ENCODE measurements at places on chromosomes 16 and 17.

DNA sequence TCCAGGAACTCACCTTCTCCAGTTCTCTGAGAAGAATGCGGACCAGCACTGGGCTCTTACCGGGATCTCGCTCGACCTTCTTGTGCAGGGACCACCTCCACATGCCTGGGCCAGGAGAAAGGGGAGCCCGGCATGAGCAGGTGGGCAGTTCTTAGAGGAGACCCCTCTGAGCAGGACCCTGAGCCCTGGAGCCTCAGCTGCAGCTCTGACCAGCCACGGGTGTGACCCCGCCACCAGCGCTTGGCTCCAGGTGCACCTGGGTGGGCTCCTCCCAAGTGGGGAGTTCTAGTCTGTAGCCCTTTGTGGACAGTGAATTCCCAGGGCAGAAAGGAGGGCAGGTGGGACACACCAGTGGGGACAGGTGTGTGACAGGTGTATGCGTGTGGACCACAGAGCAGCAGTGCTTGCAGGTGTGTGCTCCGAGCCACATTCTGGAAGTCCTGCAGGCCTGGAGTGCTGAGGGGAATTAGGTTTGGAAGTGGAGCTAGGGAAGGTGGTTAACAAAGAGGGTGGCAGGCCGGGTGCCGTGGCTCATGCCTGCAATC, 28.9 kb downstream of the PIK3R6 start:
- no peak for DNase-seq

- no peak for DNase-seq
Measured at GRCh38 chr17:73647301-73647695, 3.1 kb upstream of the SDK2 start.

- no peak for DNase-seq
Measured at GRCh38 chr17:66469890-66470289, 167.5 kb downstream of the PRKCA start.

DNA sequence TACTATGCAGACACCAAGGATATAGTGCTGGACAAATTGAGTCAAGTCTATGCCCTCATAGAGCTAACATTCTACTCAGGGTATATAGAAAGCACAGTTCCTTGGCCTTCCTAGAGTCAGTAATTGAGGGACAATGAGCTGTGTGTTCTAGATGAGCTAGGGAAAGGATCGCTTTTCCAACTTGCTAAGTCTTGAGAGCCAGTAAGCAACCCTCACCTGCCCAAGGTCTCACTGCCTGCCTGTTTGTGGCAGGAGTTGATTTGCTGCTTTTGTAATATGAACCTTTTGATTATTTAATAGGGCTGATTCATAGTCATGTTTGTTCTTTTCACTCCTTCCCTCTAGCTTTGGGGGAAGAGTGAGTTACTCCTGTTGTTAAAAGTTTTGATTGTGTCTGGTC, 6.5 kb downstream of the DDX42 start:
- no peak for DNase-seq

- DNase-seq, result no peak
Measured at GRCh38 chr17:38898291-38898679, 27.1 kb upstream of the LASP1NB start.

GRCh38 chr17:32103476-32104113, 38.7 kb upstream of the RHOT1 start:
- DNase-seq, result no peak

GRCh38 chr16:87955302-87956097, 4.3 kb downstream of the BANP start:
- DNase-seq, result no peak

- no peak for DNase-seq
Measured at GRCh38 chr16:68447653-68448359, 502 bp downstream of the SMPD3 start.

DNA sequence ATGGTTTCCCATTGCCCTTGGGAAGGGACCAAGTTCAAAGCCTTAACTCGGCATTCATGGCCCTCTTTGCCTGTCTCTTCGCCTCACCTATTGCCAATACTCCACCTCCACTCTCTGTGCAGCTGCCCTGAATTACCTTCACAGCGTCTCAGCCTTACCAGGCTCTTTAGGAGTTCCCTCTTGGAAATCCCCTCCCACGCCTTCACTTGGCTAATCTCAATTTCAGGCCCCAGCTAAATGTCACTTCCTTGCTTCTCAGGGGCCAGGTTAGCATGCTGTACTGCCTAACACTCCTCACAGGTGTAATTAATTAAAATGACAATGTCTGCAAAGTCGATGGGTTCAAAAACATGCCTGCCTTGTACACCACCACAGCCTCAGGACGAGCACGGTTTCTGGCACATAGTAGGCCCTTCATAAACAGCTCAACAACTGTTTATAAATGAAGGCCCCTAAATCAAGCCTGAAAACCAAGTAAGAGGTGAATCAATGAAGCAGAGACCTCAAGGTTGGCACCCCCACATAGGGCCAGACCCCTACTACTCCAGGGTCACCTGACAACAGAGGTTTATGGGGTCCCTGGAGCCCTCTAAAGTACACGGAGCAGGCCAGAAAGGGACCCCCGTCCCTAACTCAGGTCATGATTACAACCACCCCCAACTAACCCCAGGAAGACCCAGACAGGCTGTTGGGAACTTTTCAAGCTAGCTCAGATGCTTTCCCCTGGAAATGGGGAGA, 11.2 kb upstream of the EEF2K start:
- no peak for DNase-seq

Measured in mesothelial cell of epicardium (in vitro differentiated cells).